ENCODE measurements at places on chromosomes 3 and 15.

- no peak for DNase-seq
Measured at GRCh38 chr15:100783291-100783690, 96.3 kb upstream of the ALDH1A3 start.

- DNase-seq: no peak
Measured at GRCh38 chr15:46389739-46390138, 754.9 kb downstream of the SQOR start.

DNA sequence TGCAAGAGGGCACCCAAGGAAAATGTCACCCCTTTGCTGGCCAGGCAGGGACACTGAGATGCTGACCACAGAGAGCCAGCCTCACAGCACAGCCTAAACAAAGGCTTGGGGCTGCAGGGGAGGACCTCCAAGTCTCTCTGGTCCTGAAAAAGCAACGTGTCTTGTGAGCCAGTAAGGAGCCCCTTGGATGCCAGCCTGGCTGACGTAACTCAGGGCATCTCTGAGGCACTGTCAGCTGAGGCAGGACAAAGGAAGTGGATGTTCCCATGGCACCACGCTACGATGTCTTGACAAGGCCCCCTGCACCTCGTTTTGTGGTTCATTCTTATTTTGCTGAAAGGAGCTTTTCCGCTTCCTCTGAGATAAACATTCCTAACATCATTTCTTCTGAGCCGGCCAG lies 160.7 kb downstream of the OR4M2 start:
- DNase-seq: no peak

GRCh38 chr3:48285132-48285531 lies 44.2 kb downstream of the ZNF589 start:
- DNase-seq: no peak

DNA sequence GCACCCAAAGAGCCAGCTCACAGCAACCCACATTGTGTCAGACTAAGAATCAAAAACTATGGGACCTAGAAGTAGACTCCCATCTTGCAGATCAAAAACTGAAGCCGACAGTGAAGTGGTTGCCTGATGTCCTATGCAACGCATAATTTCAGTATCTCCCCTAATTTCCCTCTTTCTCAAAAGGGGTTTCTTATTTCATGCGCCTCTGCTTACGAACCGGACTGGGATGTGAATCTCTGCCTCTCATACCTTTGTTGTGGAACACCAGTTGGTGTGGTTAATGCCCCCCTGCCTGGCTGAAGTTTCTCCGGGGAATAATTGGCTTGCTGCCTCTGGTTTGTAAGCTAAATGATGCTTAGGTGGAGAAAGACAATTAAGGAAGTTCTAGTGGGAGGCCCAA lies 514 bp upstream of the FAM174B start:
- DNase-seq: no peak

DNA sequence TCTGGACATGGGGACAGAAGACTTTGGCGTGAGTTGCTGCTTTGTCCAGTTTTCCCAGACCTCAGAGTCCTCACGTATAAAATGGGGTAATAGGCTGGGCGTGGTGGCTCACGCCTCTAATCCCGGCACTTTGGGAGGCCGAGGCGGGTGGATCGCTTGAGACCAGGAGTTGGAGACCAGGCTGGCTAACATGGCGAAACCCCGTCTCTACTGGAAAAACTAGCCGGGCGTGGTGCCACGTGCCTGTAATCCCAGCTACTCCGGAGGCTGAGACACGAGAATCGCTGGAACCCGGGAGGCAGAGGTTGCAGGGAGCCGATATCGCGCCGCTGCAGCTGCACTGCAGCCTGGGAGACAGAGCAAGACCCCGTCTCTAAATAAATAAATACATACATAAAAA lies 22.7 kb upstream of the IGF1R start:
- no peak for DNase-seq

- DNase-seq: no peak
Measured at GRCh38 chr3:57133157-57133556, 32.0 kb downstream of the IL17RD start.

DNA sequence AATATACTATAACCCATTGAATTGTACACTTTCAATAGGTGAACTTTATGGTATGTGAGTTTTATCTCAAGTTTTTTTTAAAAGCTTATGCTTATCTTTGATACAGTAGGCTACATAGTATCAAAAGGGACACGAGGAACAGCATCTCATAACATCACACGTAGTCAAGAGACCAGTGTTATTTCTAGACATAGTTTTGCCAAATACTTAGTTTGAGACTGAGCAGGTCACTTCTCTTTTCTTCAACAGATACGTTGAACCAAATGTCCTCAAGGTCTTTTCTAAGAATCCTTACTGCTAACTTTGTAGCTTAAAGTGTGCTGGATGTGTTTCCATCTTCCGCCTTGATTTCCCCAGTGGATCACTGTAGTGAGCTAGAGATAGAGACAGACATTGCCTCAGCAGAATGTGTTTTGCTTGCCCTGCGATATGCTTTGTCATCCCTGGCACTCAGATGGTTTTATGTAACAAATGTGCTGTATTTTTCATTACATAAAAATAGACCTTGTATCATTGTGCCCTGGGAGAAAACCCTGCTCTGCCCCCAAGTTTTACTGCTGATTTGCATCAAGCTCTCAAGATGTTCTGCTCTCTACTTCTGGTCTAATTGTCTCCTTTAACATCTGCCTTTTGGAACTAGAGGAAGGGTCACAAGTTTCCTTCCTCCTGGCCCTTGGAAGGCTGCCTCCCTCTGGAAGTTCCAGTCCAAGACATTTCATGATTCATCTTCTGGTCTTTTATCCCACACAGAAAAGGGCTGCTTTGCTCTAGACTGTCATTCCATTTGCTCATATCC lies 426.4 kb upstream of the RGMA start:
- no peak for DNase-seq

Data from activated T-cell treated with anti-CD3 and anti-CD28 coated beads for 48 hours (primary cell).